ENCODE measurements at places on chromosomes 7 and 10.
A peak's percentile ranks its signal among the peaks of the same experiment; 100 is the strongest.

DNA sequence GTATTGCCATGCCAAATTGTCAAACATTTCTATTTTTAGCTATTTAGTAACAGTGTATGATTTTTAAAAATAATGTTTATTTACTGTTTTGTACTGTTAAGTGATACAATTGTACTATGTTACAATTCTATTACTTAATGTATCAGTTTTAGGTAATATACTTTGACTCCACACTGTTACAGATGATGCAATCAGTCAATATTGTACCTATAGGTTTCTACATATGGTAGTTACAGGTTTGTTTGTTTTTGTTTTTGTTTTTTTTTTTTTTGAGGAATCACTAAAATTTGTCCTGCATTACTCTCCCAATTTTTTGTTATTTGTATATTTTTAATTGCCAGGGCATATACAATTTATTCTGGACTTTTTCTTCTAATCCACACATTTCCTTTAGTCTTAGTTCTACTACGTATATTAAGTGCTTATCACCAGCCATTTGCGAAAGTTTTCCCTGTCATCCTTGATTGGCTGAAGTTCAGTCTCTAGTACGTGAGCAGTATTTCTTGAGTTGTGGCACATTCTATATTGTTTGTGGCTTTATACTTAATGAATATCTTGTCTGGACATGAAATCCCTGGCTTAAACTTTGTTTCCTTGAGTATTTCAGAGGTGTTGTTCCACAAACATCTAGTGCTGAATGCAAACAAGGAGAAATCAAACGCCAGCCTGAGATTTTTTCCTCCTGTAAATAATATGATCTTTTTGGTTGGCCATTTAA is 114.1 kb downstream of the MAGI2 start:
- DNase-seq = no peak

DNA sequence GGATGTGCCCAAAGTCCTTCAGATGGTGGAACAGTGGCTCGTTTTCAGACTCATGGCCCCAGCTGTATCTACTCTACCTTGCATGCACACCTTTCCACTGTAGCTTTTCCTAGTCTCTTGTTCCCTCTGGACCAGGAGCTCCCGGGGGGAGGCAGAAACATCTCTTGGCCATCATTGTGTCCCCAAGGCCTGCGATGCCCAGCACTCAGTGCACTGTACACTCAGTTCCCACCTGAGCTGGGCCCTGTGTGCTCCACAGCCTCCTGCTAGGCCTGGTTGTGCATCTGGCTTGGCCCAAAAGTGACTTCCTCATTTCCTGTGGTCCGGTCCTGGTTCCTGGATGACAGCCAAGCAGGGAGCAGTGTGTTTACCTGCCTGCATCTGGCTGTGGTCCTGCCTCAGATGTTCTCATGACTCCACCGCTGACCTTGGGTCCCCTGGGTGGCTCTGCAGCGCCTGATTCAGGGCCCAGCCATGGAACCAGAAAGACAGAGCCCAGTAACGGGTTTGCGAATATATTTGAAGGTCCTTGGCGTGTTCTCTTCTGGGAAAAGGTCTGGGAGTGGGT is 9.9 kb upstream of the DOCK1 start:
- no peak for DNase-seq

DNA sequence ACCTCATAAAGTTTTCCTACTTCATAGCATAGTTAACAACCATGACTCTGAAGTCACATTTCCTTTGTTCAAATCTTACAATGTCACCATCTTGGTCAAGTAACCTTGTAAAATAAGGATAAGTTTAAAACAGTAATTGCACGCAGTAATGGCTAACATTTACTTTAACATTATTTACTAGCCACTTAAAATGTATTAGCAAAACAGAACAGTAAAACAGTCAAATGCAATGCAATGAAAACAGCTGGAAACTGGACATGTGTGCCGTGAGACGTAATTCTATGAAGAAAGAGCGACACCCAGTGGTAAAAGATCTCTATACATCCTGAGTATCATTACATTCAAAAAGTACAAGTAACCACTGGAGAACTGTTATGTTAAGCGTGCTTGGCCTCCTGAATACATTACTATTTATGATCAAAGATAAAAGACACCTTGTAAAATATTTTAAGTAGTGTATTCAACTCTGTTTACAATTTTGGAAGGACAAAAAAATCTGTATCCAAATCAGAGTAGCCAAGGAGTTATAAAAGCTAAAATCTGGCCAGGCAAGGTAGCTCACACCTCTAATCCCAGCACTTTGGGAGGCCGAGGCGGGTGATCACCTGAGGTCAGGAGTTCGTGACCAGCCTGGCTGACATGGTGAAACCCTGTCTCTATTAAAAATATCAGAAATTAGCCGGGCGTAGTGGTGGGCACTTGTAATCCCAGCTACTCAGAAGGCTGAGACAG is 27.2 kb downstream of the ATE1 start:
- no peak for DNase-seq

- DNase-seq = no peak
Measured at GRCh38 chr7:47290867-47291266, 291.0 kb downstream of the TNS3 start.

GRCh38 chr10:22436526-22436892 is 91.2 kb downstream of the SPAG6 start:
- DNase-seq = no peak

DNA sequence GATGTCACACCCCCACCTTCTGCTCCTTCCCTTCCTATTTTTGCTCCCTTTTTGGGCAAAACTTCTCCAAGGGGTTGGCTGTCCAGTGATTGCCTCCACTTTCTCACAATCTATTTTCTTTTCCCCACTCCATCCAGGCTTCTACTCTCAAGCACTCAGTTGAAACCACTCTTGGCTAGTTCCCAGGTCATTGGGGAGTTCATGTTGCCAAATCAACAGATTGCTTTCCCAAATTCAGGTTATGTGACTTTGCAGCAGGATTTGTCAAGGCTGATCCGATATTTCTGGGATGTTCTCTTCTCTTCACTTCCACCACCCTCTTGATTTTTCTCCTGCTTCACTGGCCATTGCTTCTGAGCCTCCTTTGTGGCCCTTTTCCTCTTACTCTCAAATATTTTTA is 258.7 kb upstream of the SLC26A5 start:
- no peak for DNase-seq

GRCh38 chr10:22455068-22455857 is 110.0 kb downstream of the SPAG6 start:
- no peak for DNase-seq

GRCh38 chr10:122115874-122116273 is 126.9 kb downstream of the TACC2 start:
- no peak for DNase-seq

DNA sequence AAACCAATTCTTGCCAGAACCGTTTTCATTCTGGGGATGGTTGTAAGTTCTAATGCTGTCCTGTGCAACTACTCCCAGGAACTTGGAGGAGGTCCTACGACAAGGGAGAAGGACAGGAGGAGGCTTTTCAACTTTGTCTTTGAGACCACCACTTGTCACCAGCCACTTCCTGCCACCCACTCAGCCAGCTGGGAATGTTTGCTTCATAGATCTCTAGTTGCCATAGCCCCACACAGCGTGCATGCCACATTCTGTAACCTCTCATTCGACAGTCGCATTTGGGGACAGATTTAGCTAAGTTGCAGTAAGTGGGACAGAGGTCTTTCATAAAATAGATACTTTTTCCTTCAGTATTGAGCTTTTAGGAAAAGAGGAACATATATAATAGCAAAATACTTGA is 78.0 kb downstream of the TAF3 start:
- DNase-seq = no peak

GRCh38 chr10:104328896-104329710 is 9.2 kb downstream of the ITPRIP start:
- DNase-seq = no peak

GRCh38 chr10:76086761-76087639 is 655.6 kb downstream of the LRMDA start:
- DNase-seq = peak; percentile 93

DNA sequence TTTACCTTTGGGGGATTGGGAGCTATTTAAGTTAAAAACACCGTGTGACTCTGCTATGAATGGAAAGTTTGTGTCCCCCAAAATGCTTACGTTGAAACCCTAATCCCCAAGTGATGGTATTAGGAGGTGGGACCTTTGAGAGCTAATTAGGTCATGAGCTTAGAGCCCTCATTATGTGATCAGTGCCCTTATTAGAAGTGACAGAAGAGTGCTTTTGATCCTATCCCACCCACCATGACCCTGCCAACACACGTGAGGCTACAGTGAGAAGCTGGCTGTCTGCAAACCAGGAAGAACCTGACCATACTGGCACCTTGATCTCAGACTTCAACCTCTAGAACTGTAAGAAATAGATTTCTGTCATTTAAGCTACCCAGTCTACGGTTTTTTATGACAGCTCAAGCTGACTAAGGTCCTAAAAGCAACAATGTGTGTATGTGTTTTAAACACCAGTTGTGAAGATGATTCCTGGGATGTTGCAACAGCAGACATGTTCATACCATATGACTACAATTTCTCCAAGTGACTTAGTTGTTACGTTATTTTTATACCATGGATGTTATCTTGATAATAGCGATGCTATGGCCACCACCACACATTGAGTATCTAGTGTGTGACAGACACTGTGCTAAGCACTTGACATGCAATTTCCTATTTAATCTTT is 124.4 kb downstream of the PIP4K2A start:
- no peak for DNase-seq

- DNase-seq = no peak
Measured at GRCh38 chr7:90560730-90561129, 35.4 kb upstream of the CDK14 start.

GRCh38 chr10:28463141-28463540 is 69.8 kb upstream of the WAC start:
- DNase-seq = no peak

DNA sequence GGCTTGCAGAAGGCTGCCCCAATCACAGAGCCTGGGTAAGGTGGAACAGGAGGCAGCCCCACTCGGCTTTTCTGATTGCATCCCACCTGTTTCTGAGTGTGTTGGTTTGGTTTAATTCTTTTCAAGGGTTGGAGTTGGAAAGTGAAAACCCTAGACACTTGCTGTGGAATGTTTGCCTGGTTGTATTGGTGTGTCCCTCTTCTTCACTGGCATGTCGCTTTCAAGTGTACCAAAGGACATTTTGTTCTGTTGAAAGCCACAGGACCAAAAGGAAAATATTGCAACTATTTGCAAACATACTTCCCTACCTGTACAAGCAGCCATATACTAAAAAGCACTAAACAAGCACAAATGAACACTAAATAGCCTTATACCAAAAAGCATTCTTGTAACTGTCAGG is 60.5 kb downstream of the NHLRC2 start:
- no peak for DNase-seq
